Activated T-cell treated with anti-CD3 and anti-CD28 coated beads, Interleukin-2, amount 50 U/mL, for 48 hours (primary cell): ENCODE measurements at places on chromosomes 7 and 10.

GRCh38 chr10:119642556-119643111 lies 8.5 kb upstream of the BAG3 start:
- no peak for DNase-seq

- DNase-seq, result no peak
Measured at GRCh38 chr7:24881623-24882022, 98.4 kb downstream of the OSBPL3 start.

DNA sequence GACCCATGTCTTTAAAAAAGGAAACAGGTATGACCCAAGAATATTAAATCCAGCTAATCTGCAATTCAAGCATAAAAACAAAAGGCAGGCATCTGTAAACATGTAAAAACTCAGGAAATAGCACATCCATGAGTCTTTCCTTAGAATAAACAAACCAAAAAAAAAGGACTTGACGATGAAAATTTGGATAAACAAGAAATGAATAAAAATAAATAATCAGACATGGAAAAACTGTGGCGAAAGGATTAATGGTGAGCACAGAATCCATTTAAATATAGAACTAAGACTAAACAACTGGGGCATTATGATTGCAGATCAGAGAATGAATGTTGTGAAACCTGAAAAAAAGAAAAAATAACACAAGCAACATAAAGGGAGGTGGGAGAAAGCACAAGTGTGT lies 170.1 kb downstream of the DOCK4 start:
- DNase-seq, result no peak

- no peak for DNase-seq
Measured at GRCh38 chr7:76514926-76515771, 4.8 kb downstream of the UPK3B start.

GRCh38 chr7:137343281-137343841 lies at the start of gene PTN:
Gene PTN (minus strand): TSS chr7:137343733. CDS start chr7:137254973, 88,760 bp downstream.
- no peak for DNase-seq

GRCh38 chr10:10421071-10421470 lies 596.6 kb upstream of the CELF2 start:
- DNase-seq, result no peak

- DNase-seq, result no peak
Measured at GRCh38 chr10:23523251-23523650, 84.4 kb downstream of the OTUD1 start.
